Cardiac septum (tissue), 1 donor: ENCODE measurements at places on chromosomes 1 and 21. TPM values are rescaled to one million over a fixed set of nuclear protein-coding genes. Genes with fewer than 3 reads are reported as not detected.
A peak's percentile ranks its signal among the peaks of the same experiment; 100 is the strongest.

NTNG1 gene
- not detected for total RNA-seq

DNA sequence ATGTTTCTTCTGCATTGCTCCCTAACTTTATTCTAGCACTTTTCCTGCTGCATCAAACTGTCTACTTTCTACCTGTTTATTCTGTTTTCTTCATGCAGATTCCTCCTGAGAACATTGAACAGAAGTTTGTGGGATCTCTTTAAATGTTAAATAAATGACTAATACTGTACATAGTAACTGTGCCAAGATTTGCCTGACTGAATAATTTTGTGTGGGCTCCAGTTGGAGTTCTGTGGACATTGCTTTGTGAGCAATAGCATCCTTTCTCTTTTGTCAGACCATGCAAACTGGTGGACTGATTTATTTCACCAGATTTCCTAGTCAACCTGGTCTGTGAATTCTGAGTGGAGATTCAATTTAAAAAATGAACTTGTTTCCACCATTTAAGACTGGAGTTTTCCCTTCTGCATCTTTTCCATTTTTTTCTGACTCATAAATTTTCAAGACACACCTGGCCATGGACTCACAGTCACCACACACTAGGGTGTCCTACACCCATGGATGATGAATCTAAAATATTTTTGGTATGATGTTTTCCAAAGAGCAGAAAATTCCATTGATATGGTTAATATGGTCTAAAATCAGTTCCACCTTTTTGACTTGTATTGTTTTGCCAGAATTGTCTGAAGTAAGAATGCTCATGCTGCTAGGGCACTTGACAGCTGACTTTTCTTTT lies 140.7 kb upstream of the SPAG17 start:
- DNase-seq: no peak

MARK1 gene
- total RNA-seq: 22.0 TPM

DNA sequence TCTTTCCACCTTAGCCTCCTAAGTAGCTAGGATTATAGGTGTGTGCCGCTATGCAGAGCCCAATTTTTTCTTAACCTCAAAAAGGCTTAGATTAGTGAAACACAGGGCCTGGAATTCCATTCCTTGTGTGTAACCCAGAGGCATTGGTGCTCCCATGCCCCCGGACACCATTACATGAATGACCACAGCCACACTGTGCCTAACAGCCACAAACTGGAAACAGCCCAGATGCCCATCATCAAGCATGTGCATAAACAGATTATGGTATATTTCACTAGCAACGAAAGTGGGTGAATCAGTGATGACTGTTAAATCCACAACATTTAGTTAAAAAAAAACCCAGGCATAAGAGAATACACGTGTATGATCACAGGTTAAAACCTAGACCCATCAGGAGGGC lies 24.4 kb downstream of the ADAM30 start:
- DNase-seq: no peak

DNA sequence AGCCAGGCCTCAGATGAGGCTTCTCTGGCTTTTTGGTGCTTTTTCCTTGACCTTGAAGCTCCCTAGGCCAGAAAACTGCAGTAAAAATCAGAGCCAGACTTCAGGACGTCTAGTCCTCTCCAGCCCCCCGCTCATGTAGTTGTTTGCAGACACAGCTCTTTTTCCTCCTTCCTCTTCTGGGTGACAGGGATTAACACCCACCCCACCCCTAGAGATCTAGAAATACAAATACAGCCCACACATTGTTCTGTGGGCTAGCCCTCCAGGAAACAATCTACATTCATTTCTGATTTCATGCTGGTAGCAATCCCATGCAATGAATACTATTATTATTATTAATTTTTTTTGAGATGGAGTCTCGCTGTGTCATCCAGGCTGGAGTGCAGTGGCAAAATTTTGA lies 9.9 kb upstream of the CLSTN1 start:
- DNase-seq: peak; percentile 6

DNA sequence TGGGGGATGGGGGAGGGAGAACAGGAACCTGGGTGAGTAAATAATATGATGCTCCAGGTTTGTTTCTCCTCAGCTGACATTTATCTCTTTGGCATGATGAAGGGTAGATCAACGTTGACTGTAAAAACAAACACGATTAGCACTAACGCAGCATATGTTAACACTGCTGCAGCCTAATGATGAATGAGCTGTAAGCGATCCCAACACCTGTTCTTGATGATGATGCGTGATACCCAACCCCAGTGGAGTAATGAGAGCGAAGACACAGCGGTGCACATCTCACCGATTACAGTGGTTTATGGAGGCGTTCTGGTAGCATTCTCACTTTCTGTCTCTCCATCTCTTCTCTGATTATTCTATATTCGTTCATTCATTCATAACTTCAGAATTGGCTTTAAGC lies 640.4 kb downstream of the USP25 start:
- no peak for DNase-seq

DNA sequence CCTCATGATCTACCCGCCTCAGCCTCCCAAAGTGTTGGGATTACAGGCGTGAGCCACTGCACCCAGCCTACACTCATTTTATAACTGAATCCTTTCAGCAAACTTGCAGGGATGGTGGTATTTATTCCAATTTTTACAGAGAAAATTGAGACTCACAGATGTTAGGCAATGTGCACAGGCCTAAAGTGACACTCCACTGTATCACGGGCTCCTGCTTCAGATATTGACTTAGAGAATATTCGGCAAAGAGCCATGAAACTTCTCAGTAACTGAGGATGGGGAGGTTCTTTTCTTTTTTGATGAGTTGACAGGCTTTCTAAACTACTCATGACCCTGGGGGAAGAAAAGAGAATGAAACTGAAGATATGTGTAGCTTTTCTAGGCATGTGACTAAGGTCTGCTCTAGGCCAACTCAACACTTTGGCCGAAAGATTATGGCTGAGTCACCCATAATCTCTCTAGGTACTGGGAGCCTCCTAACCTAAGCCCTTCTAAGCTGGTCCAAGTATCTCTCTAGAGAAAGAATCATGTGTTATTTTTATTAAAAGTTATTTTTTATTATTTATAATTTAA lies 19.9 kb upstream of the PTCH2 start:
- no peak for DNase-seq

PTGS2 gene
- total RNA-seq: 0.81 TPM

GRCh38 chr1:82565546-82565945 lies 764.8 kb downstream of the ADGRL2 start:
- DNase-seq: no peak

OLIG2 gene
- not detected for total RNA-seq

- no peak for DNase-seq
Observed at GRCh38 chr1:45297666-45298356, 28.9 kb upstream of the HPDL start.

PHC2 gene
- total RNA-seq: 101 TPM

- DNase-seq: no peak
Observed at GRCh38 chr21:37356706-37357105, 9.9 kb upstream of the DYRK1A start.

GRCh38 chr1:224739303-224739996 lies 123.3 kb downstream of the CNIH3 start:
- DNase-seq: no peak

GRCh38 chr1:54977533-54978297 lies 2.7 kb upstream of the TMEM61 start:
- no peak for DNase-seq

GRCh38 chr1:22854688-22855565 lies 117.7 kb downstream of the LACTBL1 start:
- no peak for DNase-seq

RGS16 gene
- 1.9 TPM for total RNA-seq

NBPF20 gene
- total RNA-seq: 1.2 TPM

DNA sequence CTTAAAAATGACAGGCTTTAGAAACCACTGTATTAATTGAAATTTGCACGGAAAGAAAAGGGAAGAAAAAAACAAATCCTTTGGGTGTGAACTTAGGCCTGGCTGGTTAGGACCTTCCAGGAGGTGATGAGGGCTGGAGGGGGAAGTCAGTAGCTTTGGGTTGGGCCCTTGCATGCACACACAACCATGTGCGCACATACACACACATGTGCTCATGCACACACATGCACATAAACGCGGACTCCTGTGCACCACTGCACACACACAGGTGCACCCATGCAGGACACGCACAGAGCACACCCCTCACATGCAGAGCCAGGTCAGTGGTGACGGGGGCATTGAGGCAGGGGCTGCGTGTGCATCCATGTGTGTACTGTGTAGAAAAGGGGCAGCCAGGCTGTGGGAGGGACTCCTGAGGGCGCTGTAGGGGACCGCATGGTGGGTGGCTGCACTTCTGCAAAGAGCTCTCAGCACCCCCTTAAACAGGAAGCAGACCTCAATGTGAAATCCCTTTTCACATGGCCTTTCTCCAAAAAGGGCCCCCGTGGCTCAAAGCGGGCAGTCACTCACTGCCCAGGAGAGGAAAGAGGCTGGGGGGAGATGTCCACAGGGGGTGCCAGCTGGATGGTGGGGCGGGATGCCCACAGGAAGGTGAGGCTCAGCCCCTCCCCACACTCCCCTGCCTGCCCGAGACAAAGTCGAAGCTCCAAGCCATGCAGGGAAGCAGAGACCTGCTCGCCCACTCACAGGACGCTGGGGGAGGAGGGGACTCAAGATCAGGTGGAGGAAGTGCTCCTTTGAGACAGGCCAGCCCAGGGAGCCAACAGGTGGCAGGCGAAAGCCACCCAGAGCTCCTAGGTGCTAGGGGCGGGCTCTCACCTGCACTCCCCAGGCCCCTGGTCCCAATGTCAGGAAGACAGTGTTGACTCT lies 95.2 kb downstream of the ITPKB start:
- DNase-seq: no peak

DNA sequence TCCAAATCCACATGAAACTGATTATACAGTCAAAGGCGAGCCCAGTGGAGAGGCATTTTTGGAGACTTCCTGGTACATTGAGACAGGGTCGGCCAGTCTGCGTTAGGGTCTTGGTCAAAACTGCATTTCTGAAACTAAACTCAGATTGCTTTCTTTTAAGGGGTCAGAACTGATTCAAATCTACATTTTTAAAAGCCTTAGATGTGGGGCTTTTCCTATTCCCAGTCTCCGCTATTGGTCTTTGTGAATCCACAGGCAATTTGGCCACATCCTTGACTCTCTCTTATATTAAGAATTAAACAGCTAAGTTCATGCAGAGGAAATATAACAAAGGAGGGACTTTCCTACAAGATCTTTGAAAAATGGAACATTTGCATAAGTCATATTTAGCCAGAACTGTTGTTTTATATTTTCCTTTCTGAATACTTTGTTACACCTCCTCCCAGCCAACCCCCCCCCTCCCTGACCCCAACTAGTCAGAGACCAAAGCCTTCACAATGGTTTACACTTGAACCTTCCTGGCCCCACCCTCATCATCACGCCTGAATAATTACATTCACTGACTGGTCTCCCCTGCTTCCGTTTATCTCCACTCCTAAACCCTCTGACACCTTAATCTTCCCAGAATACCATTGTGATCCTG lies 30.9 kb downstream of the SELL start:
- DNase-seq: no peak

SPRR2G gene
- not detected for total RNA-seq

LCE1B gene
- total RNA-seq: not detected

GRCh38 chr1:163504331-163504978 lies 182.7 kb downstream of the NUF2 start:
- no peak for DNase-seq

PLA2G2D gene
- not detected for total RNA-seq
